ENCODE measurements at places on chromosomes 13 and 19. TPM values are rescaled to one million over a fixed set of nuclear protein-coding genes. Genes with fewer than 3 reads are reported as not detected.
A peak's percentile ranks its signal among the peaks of the same experiment; 100 is the strongest.

LRP3 gene
- 49.6 TPM for total RNA-seq

DNA sequence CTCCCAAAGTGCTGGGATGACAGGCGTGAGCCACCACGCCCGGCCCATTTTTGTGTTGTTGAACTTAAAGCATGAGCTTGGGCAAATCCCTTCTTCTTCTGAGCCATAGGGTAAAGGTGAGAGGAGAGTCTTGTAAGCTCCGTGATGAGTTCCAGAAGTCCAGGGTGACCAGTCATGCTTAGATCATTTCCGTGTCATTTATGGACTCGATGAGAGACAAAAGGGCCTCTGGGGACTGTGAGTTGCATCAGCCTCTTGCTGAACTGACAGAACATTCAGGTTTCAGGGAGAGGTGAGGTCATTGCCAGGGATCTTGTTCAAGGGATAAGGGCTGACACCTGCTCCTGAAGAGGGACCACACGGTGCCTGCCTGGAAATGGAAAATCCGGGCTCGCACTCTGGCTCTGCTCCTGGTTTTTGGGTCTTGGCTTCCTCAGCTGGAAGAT lies 53.6 kb downstream of the GADD45B start:
- H3K4me3 ChIP-seq = no peak overlapping the region
- peak overlapping the region; percentile 87 for H3K27ac ChIP-seq
- DNase-seq = no peak
- H3K27me3 ChIP-seq = no peaks in the 10 kb centered on the region
- H3K36me3 ChIP-seq = peaks cover 4% of the 10 kb centered on the region

CKM gene
- total RNA-seq = 0.24 TPM

GPI gene
- 297 TPM for total RNA-seq

- H3K27ac ChIP-seq = peak overlapping the region; percentile 24
- peaks cover 57% of the 10 kb centered on the region for H3K27me3 ChIP-seq
- peak overlapping the region; percentile 84 for H3K4me3 ChIP-seq
- no peaks in the 10 kb centered on the region for H3K36me3 ChIP-seq
- no peak for DNase-seq
Measured at GRCh38 chr19:43799502-43800142, 2.6 kb downstream of the LYPD5 start.

DNA sequence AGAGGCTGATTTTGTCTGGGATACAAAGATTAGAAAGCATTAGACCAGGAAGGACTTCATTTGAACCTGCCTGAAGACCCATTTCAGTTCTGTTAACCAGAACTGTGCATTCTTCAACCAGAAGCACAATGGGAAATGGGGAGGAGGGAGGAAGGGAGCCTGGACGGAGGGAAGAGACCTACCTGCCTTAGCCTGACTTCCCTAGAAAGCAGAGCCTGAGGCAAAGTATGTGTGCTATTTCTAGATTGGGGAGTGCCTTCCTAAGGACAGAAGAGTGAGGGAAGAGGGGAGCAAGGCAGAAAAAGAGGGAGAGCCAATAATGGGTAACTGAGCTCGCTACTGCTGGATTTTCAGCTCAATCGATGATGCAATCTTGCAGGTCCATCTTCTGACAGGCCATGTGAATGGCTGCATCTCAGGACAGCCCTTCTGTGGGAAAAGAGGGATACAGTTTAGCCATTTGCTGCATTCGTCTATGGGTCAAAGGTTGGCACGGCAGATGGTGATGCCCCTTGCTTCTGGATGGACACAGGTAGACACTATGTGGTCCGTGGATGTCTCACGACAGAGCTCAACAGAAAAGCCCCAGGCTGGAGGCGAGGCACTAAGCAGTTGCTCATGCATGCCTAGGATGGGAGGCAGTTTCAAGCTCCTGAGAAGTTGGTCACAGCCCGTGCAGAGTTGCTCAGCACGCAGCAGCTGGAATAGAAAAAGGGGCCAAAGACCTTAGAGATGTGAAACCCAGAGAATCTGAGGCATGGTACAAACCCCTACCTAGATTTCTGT lies 78.8 kb upstream of the UBL3 start:
- H3K4me3 ChIP-seq = no peak overlapping the region
- no peaks in the 10 kb centered on the region for H3K27me3 ChIP-seq
- H3K36me3 ChIP-seq = no peaks in the 10 kb centered on the region
- H3K4me1 ChIP-seq = peaks cover 25% of the 10 kb centered on the region

DNA sequence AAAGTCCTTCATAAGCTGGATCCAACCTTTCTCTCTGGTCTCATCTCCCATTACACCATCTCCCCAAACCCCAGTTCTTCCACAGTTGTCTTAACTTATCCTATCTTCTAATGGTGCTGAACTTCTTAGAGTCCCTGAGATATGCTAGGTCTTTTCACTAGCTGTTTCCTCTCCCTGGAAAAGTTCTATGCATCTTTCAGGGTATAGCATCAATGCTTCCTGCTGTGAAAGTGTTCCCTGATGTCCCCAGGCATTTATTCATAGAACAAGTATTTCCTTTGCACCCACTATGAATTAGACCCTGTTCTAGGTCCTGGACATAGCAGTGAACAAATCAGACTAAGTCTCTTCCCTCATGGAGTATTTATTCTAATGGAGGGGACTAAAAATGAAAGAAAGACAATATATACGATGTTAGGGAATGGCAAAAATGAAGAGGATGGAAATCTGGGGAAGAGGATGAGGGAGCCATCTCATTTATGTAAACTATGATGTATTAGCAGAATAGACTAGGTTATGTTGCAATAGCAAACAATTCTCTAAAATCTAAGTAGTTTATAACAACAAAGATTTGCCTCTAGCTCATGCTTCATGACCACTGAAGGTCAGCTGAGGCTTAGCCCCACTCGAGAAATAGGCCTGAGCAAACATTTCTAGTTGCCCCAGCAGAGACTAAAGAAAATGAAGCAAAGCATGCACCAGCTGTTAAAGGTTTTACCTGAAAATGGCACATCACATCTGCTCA lies 120.0 kb downstream of the CYSLTR2 start:
- H3K27ac ChIP-seq = no peak overlapping the region
- H3K4me3 ChIP-seq = no peak overlapping the region
- no peak for DNase-seq
- H3K36me3 ChIP-seq = no peaks in the 10 kb centered on the region
- no peaks in the 10 kb centered on the region for H3K27me3 ChIP-seq

- H3K4me1 ChIP-seq = peaks cover 10% of the 10 kb centered on the region
- no peaks in the 10 kb centered on the region for H3K27me3 ChIP-seq
- peaks cover 22% of the 10 kb centered on the region for H3K36me3 ChIP-seq
- H3K27ac ChIP-seq = no peak overlapping the region
- no peak overlapping the region for H3K4me3 ChIP-seq
Measured at GRCh38 chr13:44542361-44542760, 33.8 kb downstream of the TSC22D1 start.

ZNF708 gene
- total RNA-seq = 14.8 TPM

GRCh38 chr13:30509254-30510050 lies 43.7 kb upstream of the HMGB1 start:
- no peak for DNase-seq
- H3K36me3 ChIP-seq = peaks cover 3% of the 10 kb centered on the region
- H3K27me3 ChIP-seq = no peaks in the 10 kb centered on the region
- no peak overlapping the region for H3K4me3 ChIP-seq
- H3K4me1 ChIP-seq = no peaks in the 10 kb centered on the region

CYP4F11 gene
- not detected for total RNA-seq

MCF2L gene
- 46.9 TPM for total RNA-seq

URAD gene
- not detected for total RNA-seq

CYP2A7 gene
- total RNA-seq = not detected

- H3K27ac ChIP-seq = no peak overlapping the region
- peaks cover 16% of the 10 kb centered on the region for H3K27me3 ChIP-seq
- H3K4me3 ChIP-seq = no peak overlapping the region
- no peaks in the 10 kb centered on the region for H3K4me1 ChIP-seq
- H3K36me3 ChIP-seq = peaks cover 5% of the 10 kb centered on the region
Measured at GRCh38 chr13:25421612-25422011, 49.8 kb downstream of the ATP8A2 start.

DNA sequence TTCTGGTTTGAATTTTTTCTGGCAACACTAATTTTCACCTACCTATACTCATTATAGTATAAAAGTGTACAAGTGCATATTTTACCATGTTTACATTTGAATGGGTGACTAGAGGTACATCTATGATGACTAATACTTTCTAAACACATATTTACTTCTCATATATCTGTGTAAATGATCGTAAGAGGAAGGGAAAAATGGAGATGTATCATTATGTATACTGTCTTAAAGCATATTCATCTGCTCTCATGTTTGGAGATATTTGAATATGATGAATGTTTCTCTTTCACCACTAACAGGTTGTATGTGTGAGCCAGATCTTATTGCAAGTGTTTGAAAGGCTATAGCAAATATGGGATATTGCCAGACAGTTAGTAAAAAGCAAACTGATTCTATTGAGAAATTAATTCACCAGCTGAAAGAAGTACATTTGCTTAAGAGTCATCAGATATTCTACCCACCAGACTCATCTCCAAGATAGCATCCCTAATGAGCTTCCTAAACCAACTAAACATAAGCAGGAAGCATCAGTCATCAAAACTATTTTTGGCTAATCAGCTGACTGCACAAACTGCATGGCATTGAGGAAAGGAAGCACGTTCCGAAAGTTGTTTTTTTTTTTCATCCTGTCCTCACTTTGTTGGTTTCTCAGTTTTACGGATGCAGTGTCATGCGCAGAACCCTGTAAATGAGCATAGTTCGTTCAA lies 738.2 kb downstream of the GPC5 start:
- no peaks in the 10 kb centered on the region for H3K4me1 ChIP-seq
- no peaks in the 10 kb centered on the region for H3K36me3 ChIP-seq
- no peak overlapping the region for H3K4me3 ChIP-seq
- no peaks in the 10 kb centered on the region for H3K27me3 ChIP-seq
- no peak overlapping the region for H3K27ac ChIP-seq
- DNase-seq = no peak

DNA sequence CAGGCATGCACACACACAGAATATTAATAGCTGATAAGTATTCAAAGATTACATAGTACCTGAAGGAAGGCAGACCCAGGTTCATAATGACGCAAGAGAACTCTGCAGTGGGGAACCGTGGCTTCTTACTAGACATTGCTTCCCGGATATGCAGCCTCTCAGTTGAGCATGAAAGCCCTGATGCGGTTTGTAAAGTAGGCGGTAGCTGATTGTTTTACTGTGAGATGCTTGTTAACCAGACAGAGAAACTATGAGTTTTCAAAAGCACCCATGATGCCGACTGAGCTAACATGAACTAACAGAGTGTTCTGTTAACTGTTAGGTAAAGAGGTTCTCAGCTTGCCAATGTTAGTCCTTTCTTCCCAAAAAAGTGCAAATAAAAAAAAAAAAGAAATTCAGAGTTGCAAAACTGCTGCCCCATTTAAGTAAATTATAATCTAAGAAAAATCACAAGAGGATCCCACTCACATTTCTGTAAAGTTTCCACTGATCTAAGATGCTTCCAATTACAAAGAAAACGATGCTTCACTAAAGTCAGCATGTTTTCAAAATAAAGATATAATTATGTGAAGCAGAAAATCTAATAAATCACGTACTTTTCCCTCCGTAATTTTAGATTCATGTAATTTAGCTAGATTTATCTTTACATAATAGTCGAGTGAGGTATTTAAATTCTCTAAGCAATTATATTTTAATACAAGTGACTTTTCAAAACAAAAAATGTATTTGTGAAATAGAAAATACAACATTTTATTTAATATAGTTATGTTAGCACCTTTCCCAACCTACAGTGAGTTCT lies 2.2 kb downstream of the FLT1 start:
- no peak for DNase-seq
- H3K27me3 ChIP-seq = peaks cover 91% of the 10 kb centered on the region
- H3K36me3 ChIP-seq = no peaks in the 10 kb centered on the region

GRCh38 chr13:92873029-92873428 lies 353.6 kb upstream of the GPC6 start:
- no peak overlapping the region for H3K4me3 ChIP-seq
- no peak for DNase-seq
- no peaks in the 10 kb centered on the region for H3K36me3 ChIP-seq
- H3K4me1 ChIP-seq = no peaks in the 10 kb centered on the region
- peaks cover 3% of the 10 kb centered on the region for H3K27me3 ChIP-seq

DNA sequence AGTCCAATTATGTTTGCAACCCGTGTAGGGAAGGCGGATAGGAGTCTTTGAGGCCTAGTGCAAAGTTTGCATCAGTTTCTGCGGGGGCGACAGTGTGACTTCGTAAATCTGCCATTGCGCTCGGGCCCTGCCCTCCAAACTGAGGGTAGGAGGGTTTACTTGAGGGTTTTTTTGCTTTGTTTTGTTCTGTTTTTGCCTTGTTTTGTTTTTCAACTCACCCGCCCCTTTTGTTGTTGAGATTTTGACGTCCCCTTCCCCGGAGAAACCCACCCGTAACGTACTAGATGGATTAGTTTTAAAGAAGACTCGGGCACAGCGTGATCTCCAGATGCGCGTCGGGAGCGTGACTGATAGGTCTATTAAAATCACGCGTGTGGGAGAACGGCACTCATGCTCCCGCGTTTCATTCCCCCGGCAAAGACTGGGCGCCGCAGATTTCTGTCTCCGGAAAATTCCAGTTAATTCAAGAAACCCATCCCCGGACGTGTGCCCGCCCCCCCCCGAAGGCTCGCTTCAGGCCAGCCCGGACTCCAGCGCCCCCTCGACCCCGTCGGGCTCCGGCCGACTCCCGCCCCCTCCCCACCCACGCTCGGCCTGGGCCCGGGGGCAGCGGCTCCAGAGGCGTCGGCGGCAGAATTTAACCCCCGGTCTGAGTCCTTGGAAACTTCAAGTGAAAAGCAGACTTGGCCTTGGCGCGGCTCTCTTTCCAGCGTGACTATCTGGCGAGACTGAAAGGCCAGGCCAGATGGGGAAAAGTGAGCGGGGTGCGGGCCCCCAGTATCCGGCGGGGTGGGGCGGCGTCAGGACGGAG lies 5.0 kb downstream of the SOX1 start:
- H3K27ac ChIP-seq = no peak overlapping the region
- DNase-seq = no peak
- peaks cover 5% of the 10 kb centered on the region for H3K4me1 ChIP-seq
- H3K27me3 ChIP-seq = peaks cover 81% of the 10 kb centered on the region
- peak overlapping the region; percentile 75 for H3K4me3 ChIP-seq
- no peaks in the 10 kb centered on the region for H3K36me3 ChIP-seq

DNA sequence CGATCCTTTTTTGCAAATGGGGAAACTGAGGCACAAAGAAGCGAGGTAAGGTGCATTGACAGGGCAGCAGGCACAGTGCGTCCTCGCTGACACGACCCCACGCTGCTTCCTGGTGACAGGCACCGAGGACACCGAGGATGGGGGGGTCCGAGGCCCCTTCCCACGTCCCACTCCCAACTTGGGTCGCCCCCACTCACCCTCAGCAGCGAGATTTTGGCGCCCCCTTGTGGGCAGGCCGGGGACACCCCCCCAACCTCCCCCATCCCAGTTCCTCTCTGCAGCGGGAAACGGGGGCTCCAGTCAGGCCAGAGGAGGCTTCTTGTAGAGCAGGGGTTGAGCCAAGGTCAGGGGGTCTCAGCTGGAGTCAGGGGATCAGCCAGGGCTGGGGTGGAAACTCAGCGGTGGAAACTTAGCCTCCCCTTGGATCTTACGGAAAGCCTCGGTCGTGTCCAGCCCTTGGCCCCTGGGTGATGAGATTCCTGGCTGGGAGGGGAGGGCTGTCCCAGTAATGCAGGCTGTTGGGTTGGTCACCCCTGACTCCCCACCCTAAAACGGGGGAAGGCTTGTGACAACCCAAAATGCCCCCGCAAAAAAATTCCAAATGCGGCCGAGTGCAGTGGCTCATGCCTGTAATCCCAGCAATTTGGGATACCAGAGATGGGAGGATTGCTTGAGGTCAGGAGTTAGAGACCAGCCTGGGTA lies 8.2 kb downstream of the SMIM24 start:
- H3K4me3 ChIP-seq = no peak overlapping the region
- H3K27me3 ChIP-seq = peaks cover 29% of the 10 kb centered on the region
- H3K27ac ChIP-seq = no peak overlapping the region
- no peak for DNase-seq
- no peaks in the 10 kb centered on the region for H3K4me1 ChIP-seq

GRCh38 chr19:12194827-12195731 lies 32.2 kb downstream of the ZNF136 start:
- H3K4me3 ChIP-seq = no peak overlapping the region
- no peak for DNase-seq
- no peaks in the 10 kb centered on the region for H3K27me3 ChIP-seq
- H3K36me3 ChIP-seq = peaks cover 58% of the 10 kb centered on the region
- no peak overlapping the region for H3K27ac ChIP-seq
